Hippocampal formation (tissue), 2 donors: ENCODE measurements at places on chromosomes 2 and 18.

- DNase-seq: no peak
Measured at GRCh38 chr2:180614776-180615175, 365.6 kb upstream of the UBE2E3 start.

DNA sequence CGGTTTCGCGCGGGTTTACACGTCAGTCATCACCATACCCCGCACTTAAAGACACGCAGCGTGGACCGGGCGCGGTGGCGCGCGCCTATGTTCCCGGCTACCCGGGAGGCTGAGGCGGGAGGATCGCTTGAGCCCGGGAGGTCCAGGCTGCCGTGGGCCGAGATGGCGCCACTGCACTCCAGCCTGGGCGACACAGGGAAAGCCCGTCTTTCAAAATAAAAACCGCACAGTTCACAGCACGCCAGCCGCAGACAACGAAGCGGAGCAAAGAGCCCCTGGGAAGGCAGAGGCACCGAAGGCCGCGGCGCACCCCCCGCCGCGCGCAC, 328 bp downstream of the DTYMK start:
- no peak for DNase-seq

- DNase-seq: no peak
Measured at GRCh38 chr18:57331718-57332117, 20.6 kb upstream of the ST8SIA3 start.

DNA sequence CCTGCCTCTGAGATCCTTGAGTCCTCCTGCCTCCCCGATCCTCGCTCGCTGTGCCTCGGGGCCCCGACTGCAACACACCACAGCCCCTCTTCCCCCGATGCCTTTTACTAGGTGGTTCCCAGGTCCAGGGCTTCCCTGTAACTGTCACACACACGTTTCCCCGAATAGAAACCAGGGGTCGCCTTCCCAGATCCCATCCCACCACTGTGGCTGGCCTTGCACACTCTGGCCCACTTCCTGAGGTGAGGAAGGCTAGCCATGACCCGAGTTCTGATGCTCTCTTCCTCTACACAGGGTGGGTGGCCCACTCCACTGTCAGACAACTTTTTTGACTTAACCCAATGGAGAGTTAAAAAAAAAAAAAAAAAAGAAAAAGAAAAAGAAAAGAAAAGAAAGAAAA, 139.6 kb upstream of the ASB18 start:
- no peak for DNase-seq

DNA sequence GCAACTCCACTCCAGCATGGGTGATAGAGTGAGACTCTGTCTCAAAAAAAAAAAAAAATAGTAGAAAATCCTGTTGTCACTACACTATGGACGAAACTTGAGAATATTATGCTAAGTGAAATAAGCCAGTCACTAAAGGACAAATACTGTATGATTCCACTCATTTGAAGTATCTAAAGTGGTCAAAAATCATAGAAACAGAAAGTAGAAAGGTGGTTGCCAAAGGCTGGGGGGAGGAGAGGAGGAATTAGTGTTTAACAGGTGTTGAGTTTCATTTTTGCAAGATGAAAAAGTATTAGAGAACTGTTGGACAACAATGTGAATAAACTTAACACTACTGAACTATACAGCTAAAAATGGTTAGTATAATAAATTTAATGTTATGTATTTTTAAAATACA, 18.8 kb upstream of the RMP24 start:
- DNase-seq: no peak

DNA sequence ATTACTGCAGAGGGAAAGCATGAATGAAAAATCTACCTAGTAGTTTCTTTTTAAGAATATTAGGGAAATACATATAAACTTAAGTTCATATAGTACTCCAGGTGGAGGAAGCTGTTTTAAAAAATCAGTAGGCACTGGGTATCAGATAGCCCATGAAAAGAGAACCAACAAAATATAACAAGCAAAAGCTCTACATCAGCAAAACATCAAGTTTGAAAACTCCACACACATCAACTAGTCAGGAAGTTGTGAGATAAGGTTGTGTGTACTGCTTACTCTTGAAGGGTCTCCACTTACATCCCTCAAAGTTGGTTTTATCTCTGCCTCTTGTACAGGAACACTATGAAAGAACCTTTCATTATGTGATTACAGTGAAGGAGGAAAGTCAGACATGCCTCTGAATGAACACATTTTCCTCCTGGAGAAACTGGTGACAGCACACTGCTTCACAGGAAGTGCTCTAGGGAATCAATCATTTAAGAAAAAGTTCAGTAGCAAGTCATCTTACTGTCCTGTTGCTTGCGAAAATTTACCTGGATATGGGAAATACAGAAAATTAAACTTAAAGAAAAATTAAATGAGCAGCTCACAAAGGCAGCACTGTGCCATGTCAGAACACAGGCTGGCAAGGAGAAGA, 57.7 kb downstream of the THADA start:
- no peak for DNase-seq

DNA sequence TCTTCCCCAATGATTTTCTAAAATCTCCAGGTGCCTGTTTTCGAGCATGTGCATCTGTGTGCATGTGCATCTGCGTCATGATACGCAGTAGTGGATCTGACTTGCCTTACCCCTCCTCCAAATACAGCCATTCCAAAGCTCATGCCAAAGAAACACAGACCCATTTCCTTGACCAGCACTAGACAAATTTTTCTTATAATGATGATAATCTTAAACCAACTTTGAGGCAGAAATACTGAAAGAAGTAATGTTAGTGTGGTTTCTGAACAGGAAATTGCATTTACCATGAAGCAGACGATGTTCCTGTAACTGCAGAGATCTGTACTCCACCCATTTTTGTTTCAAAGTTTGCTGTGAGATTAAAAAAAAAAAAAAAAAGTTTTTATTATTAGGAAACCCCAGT, 25.6 kb downstream of the CYTIP start:
- no peak for DNase-seq

GRCh38 chr2:7646661-7647060, 729.4 kb downstream of the RNF144A start:
- no peak for DNase-seq

DNA sequence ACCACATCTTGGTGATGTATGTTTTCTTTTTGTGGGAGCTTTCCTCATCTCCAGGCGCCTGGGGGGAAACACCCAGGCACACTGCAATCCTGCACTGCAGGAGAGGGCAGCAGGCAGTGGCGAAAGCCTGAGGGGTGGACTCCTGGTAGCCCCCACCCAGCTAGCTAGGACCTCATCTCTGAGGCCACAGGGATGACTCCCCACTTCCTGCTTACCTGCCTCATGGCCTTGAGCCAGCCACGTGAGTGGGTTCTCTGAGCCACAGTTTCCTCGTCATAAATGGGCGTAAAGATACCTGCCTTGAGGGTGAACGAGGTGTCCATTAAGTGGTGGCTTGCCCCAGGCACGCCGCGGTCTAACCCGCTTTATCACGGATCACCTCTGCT, 19.1 kb downstream of the TRAF3IP1 start:
- no peak for DNase-seq

DNA sequence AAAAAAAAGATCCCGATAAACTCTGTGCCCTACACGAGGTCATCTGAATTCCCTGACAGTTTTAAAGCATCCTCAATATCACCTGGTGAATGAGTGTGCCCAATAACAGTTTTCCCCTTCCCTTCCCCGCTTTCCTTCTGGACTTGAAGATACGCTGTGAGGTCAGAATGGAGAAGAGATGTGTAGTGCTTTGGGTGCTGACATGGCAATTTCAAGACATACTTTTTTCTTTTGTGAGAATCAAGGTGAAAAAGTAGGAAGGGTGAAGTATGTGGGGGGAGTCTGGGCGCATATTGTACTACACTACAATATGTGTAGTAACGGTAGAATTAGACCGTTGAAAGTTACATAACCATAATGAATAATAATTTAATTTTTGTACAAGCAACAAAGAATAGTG, 21.7 kb downstream of the DNAJC27 start:
- no peak for DNase-seq

DNA sequence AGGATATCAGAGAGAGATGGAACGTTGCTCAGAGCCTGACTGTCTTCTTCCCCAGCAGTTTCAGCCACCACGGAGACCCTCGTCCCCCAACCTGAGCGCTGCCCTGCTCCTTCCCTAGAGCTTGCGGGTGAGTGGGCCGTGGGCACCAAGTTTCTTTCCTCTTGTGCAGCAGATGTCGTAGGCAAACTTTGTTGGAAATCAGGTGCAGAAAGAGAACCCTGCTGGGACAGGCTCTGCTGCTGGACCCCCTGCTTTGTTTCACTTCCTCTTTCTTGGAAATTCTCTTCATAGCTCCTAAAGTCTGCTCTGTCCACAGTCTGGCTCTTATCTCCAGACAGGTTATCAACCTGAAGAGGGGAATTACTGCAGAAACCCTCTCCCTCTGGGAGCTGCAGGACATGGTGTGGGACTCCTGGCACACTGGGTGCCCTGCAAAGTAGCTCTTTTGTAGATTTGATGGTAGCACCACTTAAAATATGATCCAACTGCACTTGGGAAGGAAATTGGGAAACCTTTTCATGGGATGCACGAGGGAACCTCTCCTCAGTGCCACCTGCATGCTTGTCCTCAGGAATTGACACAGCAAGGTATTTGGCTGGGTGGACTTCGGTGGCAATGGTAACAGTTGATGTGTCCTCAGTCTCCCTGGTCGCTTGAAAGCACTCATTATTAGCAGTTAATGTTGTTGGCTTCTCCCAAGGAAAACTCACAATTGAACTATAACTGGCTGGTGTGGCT, 92.2 kb downstream of the ALPK2 start:
- no peak for DNase-seq

- no peak for DNase-seq
Measured at GRCh38 chr2:37558623-37559022, 112.8 kb downstream of the CDC42EP3 start.

DNA sequence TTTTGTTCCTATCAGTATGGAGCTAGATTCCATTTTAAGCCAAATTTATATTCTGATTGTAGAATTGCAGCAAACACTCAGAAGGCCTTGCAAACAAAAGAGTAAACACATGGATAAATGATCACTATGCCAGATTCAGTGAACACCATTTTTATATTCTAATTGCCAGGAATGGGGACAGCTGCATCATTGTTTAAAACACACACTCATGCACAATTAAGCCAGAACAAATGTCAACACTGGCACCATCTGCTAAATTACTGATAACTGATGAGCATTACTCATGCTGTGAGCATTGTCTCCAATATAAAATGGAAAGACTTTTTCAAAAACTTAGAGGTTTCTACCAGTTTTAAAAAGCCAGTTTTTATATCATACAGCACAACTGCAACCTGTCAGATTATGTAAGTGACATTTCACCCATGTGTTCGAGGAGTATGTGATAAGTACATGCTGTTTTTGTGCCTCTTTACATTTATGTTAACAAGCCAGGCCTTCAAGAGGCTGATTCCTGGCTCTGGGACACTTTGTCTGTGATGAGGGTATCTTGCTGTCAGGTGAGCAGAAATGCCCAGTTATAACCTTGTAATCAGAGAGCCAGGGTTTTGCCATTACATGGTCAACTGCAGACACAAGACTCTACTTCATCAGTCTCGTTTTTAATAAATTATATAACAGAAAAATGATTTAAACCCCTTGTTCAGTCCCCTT, 4.4 kb upstream of the ST8SIA5 start:
- DNase-seq: peak; percentile 65

DNA sequence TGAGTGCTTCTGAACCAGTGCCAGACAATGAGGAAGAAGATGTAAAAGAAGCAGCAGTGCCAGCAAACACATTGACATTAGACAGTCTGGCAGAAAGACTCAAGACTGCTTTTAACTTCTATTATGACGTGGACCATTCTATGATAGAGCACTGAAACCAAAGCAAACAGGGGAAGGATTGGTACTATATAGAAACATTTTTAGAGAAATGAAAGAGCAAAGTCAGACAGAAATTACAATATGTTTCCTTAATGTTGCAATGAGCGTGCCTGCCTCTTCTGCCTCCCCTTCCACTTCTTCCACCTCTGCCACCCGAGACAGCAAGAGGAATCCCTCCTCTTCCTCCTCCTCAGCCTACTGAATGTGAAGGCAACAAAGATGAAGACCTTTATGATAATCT, 39.7 kb downstream of the DHX57 start:
- DNase-seq: no peak

GRCh38 chr18:11923450-11923849, 15.3 kb upstream of the MPPE1 start:
- no peak for DNase-seq

- DNase-seq: no peak
Measured at GRCh38 chr2:120605231-120605935, 130.3 kb upstream of the GLI2 start.

DNA sequence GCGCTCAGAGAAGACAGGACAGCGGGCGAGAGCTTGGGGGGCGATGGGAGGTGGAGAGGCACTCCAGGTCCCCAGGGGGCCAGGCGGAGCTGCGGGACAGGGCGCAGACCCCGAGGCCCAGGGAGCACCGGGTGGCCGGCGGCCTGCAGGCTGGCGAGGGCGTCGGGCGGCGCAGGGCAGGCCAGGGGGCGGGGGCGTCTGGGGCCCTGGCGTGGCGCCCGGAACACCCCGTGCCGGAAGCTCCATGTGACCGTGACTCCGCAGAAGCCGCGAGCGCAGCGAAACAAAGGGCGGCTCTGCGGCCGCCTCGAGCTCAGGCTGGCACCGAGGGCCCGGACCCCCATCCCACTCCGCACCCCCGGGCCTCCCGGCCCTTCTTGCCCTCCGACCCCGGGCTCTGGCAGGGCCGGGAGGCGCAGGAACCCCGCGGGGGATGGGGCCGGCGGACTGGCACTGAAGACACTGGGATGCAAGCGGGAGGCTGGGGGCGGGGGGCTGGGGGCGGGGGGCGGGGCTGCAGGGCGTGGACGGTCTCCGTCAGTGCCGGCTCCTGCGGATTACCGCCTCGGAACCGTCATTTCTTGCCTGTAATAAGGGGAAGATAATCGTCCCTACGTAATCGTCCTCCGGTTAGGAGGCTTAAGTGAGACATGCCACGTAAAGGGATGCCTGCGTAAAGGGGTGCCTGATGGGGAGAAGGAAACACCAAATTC, 19.1 kb downstream of the SH2D6 start:
- peak; percentile 86 for DNase-seq

DNA sequence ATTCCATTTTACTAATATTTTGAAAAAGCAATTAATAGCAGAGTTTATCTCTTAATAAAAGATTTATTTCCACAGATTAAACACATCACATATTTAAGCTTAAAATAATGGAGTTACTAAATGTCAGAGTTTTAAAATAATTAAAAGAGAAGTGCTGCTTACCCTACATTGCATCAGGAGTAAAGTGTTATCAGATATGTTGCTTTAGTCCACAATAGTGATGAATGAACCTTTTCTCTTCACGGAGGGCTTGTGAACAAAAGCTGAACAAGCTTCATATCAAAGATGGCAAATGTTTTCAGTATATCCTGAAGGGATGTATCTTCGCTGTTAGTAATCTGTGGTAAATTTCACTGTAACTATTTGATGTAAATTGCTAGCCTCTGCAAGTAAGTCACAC, 69.4 kb upstream of the TTC27 start:
- DNase-seq: peak; percentile 28
